ENCODE measurements at places on chromosomes 3 and 15.

DNA sequence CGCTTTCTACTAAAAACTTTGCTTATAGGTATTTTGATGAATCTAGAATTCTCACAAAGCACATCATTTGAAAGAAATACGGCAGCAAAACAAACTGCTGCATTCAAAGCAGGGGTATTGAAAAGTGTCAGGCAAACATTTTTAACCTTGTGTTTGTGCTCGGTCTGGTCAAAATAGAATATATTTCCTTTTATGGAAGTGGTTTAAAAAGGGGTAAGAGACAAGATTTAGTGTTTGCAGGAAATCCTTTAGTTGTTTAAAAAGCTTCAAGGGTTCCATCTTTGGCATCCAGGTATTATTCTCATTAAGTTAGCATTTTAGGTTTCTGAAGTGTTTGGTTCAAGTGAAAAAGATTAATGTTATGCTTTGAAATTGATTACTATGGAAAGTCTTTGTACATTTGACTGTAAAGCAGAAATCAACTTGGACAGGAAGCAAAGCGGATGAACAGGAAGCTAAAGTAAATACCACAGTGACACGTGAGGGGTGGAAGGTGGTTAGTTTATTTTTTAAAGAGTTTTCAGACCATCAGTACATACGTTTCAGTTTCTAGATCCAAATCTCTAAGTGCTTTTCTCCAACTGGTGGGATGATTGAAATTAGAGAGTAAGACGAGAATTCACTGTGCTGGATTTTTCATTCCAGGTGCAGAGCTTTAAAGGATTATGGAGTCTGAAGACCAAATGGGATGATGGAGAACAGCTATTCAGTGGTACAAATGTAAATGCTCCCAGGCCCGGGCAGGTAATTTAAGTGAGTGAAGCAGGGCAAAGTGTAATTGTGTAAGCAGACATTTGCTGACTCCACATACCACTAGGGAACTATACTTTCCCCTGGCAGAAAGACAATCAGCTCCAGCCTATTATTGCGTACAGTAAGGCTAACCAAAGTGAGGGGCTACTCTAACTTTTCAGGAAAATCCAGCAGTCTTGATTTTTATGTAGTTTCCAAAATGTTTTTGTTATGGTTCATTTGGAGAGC, 341.8 kb upstream of the TBL1XR1 start:
- no peak for DNase-seq

DNA sequence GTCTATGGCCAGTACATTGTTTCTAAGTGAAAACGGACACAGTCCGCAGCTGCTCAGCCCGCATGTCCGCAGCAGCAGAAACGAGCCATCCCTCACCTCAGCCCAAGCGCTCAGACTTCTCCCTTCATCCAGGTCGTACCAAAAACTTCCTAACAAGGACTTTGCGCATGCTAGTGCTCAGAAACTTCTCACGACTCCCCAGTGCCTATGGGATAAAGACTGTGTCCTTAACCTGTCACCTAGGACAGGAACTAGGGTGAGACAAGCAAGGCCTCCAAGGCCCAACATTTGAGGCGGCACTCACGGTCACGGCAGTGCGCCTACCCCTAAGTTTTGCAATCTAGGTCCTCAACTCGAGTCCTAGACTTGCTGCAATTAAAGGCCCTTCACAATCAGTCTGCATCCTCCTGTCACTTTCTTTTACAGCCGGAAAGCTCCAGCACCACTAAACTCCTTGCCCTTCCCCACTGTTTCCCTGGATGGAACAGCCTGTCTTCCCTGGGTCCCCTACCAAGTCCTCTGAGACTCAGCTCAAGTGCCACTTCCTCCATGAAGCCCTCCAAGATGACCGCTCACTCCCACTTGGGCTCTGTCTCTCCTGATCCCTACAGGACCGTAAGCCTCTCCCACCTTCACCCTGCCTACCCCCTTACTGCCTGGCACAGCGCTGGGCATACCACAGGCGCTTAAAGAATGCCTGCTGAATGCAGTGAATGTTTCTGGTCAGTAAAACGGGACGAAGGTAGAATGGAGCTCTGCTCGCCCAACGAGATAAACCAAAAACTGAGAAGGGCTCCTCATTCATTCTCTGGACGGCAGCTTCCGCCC, 1.2 kb downstream of the CLN6 start:
- no peak for DNase-seq

- no peak for DNase-seq
These were observed 4.6 kb downstream of the SNAP23 start for GRCh38 chr15:42499858-42500609.

DNA sequence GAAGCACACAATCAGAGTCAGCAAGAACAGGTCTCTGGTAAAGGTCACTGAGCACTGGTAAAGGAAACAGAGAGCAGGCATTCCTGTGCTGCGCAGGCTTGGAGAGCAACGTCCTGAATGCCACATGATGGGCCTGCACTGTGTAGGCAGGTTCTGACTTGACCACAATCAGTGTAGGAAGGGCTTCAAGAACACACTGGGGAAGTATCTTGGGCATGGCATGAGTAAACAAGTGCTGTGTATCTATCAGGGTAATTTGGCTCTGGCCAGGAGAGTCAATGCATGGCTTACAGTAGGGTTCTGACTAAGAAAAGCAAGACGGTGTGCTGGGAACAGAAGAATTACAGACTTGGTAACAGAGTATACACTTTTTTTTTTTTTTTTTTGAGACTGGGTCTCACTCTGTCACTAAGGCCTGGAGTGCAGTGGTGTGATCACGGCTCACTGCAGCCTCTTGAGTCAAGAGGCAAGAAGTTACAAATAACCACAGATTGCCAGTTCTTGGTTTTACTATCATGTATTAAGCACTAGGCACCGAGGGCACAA, 30.6 kb downstream of the TBC1D2B start:
- DNase-seq: no peak

- no peak for DNase-seq
These were observed 19.6 kb downstream of the PLEKHO2 start for GRCh38 chr15:64861331-64861730.

- DNase-seq: no peak
These were observed 4.6 kb downstream of the CCPG1 start for GRCh38 chr15:55403531-55403930.

GRCh38 chr15:35771746-35772442, 225.9 kb upstream of the DPH6 start:
- no peak for DNase-seq

GRCh38 chr3:31755926-31756658, 223.4 kb downstream of the STT3B start:
- peak; percentile 34 for DNase-seq

DNA sequence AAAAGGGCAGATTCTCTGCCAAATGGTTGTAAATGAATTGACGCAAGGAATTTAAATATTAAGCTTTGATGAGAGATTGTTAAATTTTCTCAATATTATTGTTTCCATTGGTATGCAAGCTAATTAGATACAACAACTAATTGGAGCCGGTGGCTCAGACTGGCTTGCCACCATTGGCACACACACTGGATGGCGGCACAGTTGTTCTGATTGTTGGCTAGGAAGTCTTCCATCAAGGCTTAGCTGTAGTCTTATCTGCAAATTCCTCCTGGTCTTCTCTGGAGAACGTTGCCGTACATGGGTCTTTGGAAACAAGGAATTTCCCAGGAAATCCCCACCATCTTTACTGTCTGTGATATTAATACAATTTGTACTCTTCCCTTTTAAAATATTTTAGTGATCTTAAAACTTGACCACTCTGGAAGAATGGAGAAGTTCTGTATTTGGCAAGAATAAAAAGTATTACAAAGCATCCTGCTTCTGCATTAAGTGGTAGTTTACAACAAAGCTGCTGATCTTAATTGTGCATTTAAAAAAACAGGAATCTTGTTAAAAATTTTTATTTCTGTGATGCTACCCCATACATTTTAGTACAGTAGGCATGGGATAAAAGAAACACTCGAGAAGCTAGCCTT, 126.5 kb downstream of the UBE2E2 start:
- DNase-seq: no peak

- no peak for DNase-seq
These were observed 131.8 kb downstream of the TPRG1 start for GRCh38 chr3:189303584-189303983.

DNA sequence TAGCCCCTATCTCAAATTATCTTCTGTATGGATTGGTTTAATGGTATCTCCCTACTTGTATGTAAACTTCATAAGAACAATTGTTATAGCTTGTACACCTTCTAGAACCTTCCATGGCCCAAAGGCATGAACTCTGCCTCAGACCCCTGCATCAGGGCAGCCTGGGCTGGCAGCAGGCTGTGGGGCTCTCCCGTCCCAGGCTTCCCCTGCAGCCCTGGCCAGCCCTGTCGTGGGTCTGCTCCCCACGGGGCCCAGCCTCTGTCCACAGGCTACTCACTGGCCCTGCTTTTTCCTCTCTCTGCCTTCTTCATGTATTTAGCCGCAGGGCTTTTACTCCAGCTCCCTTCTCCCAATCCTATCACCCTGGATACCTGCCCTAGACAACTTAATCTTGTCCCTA, 4.4 kb downstream of the SCN5A start:
- DNase-seq: no peak

DNA sequence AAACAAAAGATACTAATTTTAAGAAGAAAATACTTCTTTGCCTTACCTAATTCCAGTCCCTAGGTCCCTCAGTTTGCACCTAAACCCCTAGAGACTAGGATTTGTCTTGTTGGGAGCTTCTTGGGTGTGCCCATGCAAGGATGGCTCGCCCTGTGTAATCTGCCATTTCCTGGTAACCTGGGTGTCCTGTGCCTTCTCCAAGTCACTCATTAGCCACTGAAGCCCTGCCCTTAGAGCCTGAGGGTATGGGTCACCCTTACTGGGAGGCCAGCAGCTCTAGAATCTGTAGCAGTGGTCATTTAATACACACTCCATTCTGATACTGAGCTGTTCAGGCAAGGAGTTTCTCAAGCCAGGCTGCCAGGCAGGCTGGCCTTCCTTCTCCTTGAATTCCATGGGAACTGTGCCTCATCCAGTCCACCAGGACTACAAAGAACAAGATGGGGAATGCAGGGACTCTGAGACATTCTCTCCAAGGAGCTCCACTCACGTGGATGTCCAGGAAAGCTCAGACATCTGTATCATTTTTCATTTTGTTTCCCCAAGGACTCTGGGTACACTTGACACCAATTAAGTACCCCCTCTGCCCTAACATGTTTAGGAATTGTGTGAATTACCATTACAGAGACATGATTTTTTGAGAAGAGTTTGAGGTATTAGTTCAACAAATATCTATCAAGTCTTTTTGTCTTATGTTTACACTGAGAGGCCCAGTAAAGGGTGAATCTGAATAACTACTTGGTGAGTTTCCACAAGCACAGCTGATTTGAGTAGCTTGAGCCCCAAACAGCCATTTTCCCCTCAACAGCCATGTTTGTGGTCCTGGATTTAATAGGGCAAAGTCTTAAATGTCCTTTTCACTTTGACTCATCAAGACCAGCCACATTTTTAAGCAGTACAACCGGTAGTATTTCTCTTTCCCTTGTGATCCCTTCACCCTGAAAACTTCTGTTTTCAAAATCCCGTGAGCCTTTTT, 52.6 kb downstream of the ARNT2 start:
- no peak for DNase-seq

DNA sequence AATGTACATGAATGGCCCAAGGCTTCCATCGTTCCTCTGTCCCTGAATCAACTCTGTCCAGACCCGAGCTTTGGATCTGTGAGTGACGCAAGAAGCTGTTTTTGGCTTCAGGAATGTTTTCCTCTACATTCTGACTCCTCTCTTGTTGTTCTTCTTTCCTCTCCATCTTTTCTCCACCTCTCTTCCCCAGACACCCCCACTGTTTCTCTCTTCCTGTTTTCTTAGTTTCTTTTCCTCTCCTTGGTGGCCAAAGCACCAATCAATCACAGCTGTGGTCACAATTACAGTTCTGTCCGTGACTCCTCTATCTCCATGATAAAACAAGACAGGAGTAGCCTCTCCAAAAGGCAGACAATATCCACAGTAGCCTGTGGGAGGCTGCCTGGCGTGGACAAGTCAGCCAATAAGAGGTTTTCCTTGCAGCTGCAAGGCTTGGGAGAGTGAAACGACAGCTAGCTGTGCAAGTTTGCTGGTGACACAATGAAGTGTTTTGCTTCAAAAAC, 4.9 kb upstream of the TMEM212 start:
- DNase-seq: no peak

- DNase-seq: no peak
These were observed 635.9 kb upstream of the SUCLG2 start for GRCh38 chr3:68290333-68290732.

DNA sequence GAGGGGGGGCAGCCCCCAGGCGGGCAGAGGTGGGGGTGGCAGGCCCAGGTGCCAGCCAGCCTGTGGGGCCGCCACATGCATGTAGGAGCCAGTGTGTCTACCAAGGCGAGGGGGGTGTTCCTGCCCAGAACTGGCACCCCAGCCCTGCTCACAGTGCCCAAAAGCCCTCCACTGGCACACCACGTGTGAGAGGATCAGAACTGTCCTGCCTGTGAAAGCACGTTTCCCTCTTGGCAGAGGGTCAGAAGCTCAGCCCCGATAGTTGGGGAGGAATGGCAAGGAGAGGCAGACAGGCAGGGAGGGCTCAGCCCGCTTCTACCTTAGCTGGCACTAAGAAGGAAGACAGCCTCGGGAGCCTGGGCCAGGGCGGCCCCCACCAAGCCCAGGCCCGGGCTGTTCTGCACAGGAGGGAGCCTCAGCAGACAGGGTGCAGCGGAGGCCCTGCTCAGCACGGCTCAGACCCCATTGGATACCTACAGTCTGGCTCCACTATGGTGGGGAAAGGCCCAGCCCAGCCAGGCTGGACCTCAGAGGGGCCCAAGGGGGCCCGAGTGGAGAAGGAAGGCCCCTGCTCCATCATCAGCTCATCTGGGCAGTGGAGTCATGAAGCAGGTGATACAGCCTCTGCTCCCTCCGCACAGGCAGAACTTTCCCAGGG, 84.8 kb upstream of the LINGO1 start:
- no peak for DNase-seq

DNA sequence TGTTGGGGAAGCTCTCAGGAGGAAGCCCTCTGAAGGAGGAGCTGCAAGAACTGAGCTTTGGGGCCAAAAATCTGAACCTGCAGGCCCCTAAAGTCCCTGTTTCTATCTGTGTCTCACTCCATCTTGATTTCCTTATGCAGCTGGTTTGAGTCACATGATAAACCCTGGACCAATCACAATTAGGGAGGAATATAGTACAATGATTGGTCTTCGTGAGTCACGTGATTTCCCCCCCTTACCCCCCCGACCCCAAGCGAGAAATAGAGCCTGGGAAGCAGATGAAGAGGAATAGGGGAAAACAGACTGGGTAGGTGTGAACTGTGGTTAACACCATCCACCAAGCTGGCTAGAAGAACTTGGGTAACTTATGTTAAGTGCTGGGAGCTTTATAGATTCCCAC, 12.9 kb downstream of the CRABP1 start:
- no peak for DNase-seq

DNA sequence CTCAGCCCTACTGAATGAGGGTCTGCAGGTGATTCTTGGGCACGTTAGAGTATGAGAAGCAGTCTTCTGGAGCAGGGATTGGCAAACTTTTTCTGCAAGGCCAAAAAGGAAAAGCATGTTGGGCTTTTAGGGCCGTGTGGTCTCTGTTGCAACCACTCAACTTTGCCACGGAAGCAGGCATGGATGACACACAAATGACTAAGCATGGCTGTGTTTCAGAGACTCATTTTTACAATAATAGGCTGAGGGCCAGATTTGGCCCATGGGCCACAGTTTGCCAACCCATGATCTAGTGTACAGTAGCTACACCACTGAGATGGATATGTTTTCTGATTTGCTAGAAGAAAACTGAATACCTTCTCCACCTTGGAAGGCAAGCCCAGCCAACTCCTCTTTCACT, 66.1 kb upstream of the PRICKLE2 start:
- no peak for DNase-seq

- no peak for DNase-seq
These were observed 76.4 kb downstream of the CHRNA7 start for GRCh38 chr15:32106401-32107381.

Data from germinal center (tissue), 1 donor.